Thyroid gland (tissue), 4 donors: ENCODE measurements at places on chromosomes 1 and 21. TPM values are rescaled to one million over a fixed set of nuclear protein-coding genes. Genes with fewer than 3 reads are reported as not detected.

- H3K27ac ChIP-seq = no peak overlapping the region
- no peaks in the 10 kb centered on the region for H3K27me3 ChIP-seq
- H3K4me1 ChIP-seq = no peaks in the 10 kb centered on the region
- no peak for DNase-seq
- H3K4me3 ChIP-seq = no peak overlapping the region
Measured at GRCh38 chr21:25983745-25984144, 186.8 kb downstream of the APP start.

DNA sequence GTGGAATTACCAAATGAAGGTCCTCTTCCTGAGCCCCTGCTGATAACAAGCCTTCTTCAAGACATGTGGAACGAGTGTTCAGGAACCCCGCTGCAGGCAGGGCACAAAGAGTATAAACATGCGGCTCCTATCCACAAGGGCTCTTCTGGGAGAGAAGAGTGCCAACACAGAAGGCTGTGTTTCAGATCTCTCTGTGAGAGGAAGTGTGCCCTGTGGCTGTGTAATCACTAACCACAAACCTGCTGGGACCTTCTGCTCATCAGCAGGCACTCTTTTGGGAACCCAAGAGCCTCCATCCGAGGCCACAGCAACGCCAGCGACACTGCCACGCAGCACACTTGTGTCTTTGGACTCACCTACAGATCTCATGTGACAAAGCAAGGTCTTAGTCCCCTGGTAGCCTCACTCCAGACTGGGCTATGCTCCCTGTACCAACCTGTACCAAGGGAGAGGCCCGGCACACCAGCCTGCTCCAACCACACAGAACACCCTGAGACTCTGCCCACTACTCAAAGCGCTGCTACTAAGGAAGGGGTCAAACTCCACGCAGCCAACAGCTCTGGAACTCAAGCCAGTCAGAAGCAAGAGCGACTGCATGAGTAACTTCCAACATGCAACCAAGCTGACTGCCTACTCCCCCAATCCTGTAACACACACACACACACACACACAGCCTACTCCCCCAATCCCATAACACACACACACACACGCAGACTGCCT is 7.8 kb downstream of the PTTG1IP start:
- DNase-seq = no peak
- H3K27ac ChIP-seq = no peak overlapping the region
- peaks cover 12% of the 10 kb centered on the region for H3K36me3 ChIP-seq
- no peaks in the 10 kb centered on the region for H3K27me3 ChIP-seq
- H3K4me1 ChIP-seq = peaks cover 32% of the 10 kb centered on the region

DNA sequence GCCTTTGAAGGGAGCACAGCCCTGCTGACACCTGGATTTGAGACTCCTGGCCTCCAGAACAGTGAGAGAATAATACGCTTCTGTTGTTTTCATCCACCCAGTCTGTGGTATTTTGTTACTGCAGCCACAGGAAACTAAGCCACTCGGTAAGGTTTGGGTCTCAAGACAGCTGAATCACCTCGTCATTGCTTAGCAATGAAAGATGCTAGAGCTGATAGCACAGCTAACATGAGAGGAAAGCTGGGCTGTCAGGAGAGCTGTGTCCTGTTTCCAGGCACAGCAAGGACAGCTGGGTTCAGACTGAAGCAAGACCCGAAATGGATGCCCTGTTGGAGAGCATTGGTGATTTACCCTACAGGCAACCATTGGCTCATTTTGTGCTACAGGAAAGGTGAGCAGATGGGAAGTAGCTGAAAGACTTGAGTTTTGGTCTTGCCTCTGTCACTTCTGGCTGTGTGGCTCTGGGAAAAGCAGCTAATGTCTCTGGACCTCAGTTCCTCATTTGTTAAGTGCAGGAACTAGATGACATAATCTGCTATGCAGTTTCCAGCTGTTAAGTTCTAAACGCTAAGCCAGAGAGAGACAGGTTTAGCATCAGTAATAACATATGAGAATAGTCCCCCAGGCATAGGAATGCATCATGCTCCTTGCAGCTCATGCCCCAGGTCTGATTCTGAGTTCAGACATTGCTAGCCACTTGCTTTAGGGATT is 58.0 kb downstream of the CLIC6 start:
- no peak overlapping the region for H3K4me3 ChIP-seq
- H3K4me1 ChIP-seq = peaks cover 7% of the 10 kb centered on the region
- no peak overlapping the region for H3K27ac ChIP-seq
- no peak for DNase-seq
- no peaks in the 10 kb centered on the region for H3K27me3 ChIP-seq

DNA sequence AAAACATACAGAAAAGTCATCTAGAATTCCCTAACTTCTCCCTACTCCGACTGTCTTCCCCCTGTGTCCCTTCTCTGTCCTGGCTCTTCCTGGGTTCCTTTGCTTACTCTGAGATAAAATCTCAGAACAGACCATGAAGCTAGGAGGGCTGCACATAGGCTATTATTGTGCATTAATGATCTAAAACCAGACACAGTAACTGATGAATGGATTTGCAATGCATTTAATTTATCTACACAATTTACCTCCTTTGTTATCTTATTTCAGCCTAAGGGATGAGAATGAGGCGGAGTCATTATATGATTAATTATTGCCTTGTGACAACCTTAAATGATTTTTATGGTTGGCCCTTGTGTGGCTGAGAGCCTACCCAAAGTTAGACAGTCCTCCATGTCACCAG is 14.5 kb downstream of the RHOU start:
- peaks cover 4% of the 10 kb centered on the region for H3K36me3 ChIP-seq
- DNase-seq = no peak
- no peaks in the 10 kb centered on the region for H3K27me3 ChIP-seq
- H3K4me3 ChIP-seq = no peak overlapping the region
- no peak overlapping the region for H3K27ac ChIP-seq

DNA sequence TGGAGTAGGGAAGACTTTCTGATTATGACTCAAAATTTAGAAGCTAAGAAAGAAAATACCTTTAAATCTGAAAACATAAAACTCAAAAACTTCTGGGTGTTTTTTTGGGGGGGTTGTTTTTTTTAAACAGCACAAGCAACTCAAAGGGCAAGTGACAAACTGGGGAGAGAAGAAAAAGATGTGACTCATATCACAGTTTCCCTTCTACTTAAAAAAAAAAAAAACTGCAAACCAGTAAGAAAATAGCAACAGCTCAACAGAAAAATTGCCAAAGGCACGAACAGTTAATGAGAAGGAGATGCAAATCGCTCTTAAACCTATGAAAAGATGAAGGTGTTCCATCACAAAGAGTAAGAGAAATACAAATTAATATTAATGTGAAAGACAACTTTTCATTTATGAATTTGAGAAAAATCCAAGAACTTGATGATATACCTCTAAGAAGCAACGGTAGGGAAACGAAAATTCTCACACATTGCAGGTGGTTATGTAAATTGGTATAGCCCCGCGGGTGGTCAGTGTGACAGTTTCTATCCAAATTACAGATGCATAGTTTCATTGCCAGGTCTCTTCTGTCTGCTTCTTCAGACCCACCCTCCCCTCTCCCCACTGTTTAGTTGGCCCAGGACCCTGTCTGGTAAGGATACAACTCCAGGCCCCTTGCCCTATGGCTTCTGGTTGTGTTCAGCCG is 9.0 kb downstream of the IFNAR2 start:
- no peak overlapping the region for H3K27ac ChIP-seq
- no peaks in the 10 kb centered on the region for H3K36me3 ChIP-seq
- no peak for DNase-seq
- no peaks in the 10 kb centered on the region for H3K27me3 ChIP-seq
- H3K4me3 ChIP-seq = no peak overlapping the region
- H3K4me1 ChIP-seq = peaks cover 3% of the 10 kb centered on the region

GRCh38 chr1:232519186-232519585 is 110.7 kb downstream of the SIPA1L2 start:
- no peak overlapping the region for H3K4me3 ChIP-seq
- no peaks in the 10 kb centered on the region for H3K36me3 ChIP-seq
- no peak overlapping the region for H3K27ac ChIP-seq
- DNase-seq = peak; percentile 46
- H3K4me1 ChIP-seq = no peaks in the 10 kb centered on the region

DNA sequence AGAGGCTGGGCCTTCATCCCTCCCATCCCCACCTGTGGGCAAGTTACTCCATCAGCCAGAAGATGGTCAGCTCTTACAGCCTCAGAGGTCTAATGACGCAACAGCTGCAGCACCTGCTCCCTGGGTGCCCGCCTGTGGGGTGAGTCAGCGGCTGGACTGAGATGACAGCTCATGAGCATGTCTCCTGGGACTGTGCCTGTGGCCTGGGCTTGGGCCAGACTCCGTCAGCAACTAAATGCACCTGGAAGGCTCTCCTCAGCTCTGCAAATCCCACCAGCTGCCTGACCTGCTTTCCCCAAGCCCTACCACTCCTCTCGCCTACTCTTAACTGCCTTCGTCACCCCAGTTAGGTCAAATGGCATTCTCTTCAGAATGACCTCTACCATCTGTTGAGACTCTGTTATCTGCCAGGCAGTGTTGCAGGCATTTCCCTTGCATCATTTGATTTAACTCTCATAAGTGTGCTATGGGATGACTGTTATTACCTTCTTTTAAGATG is 47.7 kb downstream of the ETS2 start:
- no peaks in the 10 kb centered on the region for H3K27me3 ChIP-seq
- no peak for DNase-seq
- H3K4me1 ChIP-seq = no peaks in the 10 kb centered on the region
- no peak overlapping the region for H3K27ac ChIP-seq
- no peak overlapping the region for H3K4me3 ChIP-seq
- no peaks in the 10 kb centered on the region for H3K36me3 ChIP-seq

GRCh38 chr1:228783418-228784040 is 48.2 kb downstream of the RHOU start:
- DNase-seq = no peak
- H3K4me3 ChIP-seq = no peak overlapping the region
- no peaks in the 10 kb centered on the region for H3K36me3 ChIP-seq
- no peak overlapping the region for H3K27ac ChIP-seq
- no peaks in the 10 kb centered on the region for H3K27me3 ChIP-seq
- H3K4me1 ChIP-seq = peaks cover 29% of the 10 kb centered on the region

DNA sequence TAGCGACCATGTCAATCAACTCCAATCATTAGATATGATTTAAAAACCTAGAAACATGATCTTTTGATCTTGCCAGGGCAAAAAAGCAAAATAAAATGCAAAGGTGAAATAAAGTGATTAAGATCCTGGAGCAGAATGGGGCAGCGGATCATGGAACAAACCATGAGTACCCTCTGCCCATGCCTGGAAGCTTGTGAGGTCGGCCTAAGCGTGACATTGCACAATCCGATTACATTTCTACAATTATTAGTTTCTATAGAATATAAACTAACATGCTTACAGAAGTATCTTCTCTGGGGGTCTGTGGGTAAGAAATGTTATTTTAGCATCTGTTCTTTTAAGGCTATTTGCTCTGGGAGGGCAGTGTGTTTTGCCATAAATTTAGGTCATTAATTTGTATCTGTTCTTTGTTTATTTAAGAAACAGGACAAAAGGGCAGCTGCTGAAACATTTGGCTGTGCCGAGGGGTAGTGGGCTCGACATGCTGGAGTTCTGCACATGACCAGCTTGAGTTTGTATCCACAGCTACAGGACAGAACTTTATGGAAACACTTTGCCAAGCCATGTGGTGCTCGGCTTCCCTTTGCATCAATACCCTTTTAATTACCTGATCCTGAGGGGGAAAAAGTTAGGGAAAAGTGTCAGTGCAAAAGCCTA is 55.9 kb downstream of the ZBTB18 start:
- no peak overlapping the region for H3K27ac ChIP-seq
- DNase-seq = no peak
- no peaks in the 10 kb centered on the region for H3K4me1 ChIP-seq
- H3K4me3 ChIP-seq = no peak overlapping the region
- no peaks in the 10 kb centered on the region for H3K27me3 ChIP-seq

DNA sequence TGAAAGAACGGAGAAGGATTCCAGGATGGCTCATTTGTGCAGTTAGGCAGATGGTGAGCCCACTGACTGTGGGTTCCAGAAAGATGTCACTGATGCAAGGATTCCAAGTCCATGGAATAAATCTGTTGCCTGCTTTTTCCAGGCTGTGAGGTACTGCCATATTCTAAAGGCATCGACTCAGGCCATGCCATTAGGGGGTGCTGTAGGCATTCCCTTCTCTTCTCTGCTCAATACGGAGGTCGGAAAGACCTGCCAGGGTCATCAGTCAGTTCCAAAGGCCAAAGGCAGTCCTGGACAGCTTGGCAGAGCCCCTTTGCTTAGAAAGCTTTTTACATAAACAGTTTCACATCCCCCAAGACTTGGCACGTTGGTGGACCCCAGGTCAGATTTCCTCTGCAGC is 31.7 kb upstream of the TMEM125 start:
- no peaks in the 10 kb centered on the region for H3K27me3 ChIP-seq
- DNase-seq = peak; percentile 83
- H3K4me1 ChIP-seq = peaks cover 19% of the 10 kb centered on the region
- no peak overlapping the region for H3K4me3 ChIP-seq

- no peak overlapping the region for H3K27ac ChIP-seq
- H3K27me3 ChIP-seq = no peaks in the 10 kb centered on the region
- H3K4me3 ChIP-seq = no peak overlapping the region
- no peak for DNase-seq
Measured at GRCh38 chr1:55622074-55622473, 406.9 kb upstream of the USP24 start.

- DNase-seq = peak; percentile 47
- no peak overlapping the region for H3K4me3 ChIP-seq
- peaks cover 8% of the 10 kb centered on the region for H3K4me1 ChIP-seq
Measured at GRCh38 chr1:19074361-19074901, 118.0 kb upstream of the IFFO2 start.

- no peak for DNase-seq
- no peak overlapping the region for H3K27ac ChIP-seq
- H3K27me3 ChIP-seq = no peaks in the 10 kb centered on the region
- H3K4me3 ChIP-seq = no peak overlapping the region
Measured at GRCh38 chr1:157056269-157056668, 10.7 kb upstream of the ARHGEF11 start.

DNA sequence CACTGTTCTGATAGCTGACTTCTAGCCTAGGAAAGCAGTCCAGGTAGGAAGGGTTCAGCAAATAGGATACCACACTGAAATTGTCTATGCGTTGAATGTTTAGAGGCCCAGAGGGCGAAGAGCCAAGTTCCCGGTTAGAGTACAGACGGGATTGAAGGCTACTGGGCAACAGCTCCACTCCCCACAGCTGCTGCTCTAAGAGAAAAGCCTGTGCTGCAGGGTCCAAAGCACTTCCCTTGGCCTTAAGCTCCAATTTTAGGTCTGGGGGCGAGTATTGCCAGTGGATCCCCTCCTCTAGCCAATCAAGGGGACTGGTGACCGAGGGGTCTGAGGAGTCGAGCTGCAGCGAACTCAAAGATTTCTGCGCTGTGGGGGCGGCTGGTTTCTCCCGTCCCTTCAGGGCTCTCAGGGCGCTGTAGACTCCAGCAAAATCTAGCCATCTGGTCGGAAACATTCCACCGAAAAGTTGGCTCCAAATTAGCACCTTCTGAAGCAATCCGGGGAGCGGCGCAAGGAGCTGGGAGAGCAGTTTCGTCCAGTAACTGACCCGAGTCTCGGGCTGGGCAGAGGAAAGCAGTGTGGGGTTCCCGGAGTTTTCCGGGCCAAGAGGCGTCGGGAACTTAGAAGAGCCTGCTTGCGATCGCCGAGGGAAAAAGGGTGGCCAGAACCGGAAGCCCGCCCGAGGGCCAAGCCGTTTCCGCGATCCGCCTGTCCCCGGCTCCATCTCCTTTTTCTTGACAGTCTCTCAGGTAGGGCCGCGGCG is 748 bp downstream of the PPP1R15B start:
- no peaks in the 10 kb centered on the region for H3K36me3 ChIP-seq
- no peaks in the 10 kb centered on the region for H3K27me3 ChIP-seq
- H3K4me3 ChIP-seq = peak overlapping the region; percentile 91
- peaks cover 14% of the 10 kb centered on the region for H3K4me1 ChIP-seq
- H3K27ac ChIP-seq = peak overlapping the region; percentile 99

The ACTN2 gene
- 0.40 TPM for total RNA-seq

The OLFML3 gene
- total RNA-seq = 20.2 TPM

The ITLN2 gene
- total RNA-seq = not detected

The B3GALT2 gene
- 0.67 TPM for total RNA-seq

The SPTA1 gene
- not detected for total RNA-seq

The COL9A2 gene
- 21.6 TPM for total RNA-seq

The FCRL2 gene
- not detected for total RNA-seq

The FCRL6 gene
- 1.1 TPM for total RNA-seq

The AZIN2 gene
- 5.7 TPM for total RNA-seq
